NCI-H1436 (cell line): ENCODE measurements at places on chromosomes 16 and 17.
A peak's percentile ranks its signal among the peaks of the same experiment; 100 is the strongest.

GRCh38 chr17:5838661-5839300, 231.4 kb upstream of the WSCD1 start:
- DNase-seq, result no peak

- DNase-seq, result no peak
Observed at GRCh38 chr17:40487371-40488020, 13.9 kb downstream of the TNS4 start.

DNA sequence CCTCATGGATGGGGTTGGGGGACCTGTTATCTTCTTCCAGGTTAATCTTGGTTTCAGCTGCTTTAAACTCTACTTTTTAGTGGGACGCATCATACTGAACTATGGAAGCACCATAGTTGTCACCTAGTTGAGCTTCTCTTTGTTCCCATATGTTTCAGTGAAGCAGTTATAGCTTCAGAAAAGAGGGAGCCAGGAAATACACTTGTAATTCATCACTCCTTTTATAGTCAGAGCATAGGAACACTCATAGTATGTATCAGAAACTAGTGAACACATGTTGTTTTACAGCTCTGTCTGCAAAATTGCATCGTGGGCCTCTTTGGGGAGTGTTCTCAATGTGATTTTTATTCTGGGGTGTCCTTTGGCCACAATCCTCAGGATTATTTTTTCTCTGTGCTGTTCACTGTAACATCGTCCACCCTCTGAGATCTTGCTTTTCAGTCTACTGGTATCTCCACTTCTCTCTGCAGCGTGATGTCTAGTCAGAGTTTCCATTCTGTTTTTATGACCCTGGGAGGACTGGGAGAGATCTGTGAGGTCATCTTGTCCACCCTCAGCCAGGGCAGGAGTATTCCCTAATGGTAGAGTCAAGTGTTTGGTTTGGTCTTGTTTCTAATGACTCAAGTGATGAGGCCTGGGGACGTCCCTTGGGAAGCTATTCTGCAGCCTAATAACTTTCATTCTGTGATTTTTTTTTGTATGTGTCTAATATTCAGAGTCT, 585.4 kb downstream of the WWOX start:
- DNase-seq, result no peak

- DNase-seq, result peak; percentile 94
Observed at GRCh38 chr16:58499615-58500351, at the start of gene NDRG4. TSS of gene NDRG4 (plus strand) at chr16:58500143. CDS start at chr16:58500249, 106 bp downstream.

- DNase-seq, result no peak
Observed at GRCh38 chr16:764848-765487, 4.4 kb downstream of the MSLN start.

DNA sequence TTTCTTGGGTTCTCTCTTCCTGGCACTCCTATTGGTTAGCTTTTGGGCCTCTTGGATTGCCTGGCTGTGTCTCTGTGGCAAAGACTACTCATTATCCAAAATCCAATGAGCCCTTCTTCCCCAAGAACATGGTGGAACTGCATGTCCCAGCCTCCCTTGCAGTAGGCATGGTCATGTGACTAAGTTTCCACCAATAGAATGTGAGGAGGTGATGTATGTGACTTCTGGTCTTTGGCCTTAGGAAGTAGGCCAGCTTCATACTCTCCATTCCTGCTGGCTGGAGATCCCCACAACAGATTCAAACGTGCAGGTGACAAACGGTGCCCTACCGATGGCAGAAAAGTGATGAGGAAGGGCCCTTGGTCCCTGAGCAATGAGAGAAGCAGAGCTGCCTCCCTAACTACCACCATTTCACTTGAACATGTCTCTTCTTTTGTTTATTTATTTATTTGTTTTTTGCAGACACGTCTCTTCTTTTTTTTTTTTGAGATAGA, 17.3 kb upstream of the SPN start:
- no peak for DNase-seq
